ENCODE measurements at places on chromosomes 6 and 20.

DNA sequence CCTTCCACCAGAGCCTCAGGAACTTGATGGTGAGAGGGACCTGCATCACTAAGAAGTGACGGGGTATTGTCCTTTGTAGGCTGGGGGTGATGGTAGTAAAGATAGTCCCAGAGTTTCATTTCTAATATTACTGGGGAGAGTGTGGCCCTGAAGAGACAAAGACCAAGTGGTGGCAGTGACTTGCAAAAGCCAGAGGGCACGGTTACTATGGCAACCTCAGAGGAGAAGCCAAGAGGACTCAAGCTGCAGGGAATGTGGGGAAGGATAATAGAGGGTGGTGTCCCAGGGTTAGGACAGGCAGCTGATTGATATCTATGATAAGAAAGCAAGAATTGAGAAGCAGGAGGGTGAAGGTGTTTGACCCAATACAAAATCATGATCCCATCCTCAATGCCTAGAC is 42.5 kb downstream of the HLA-G start:
- no peak for DNase-seq

GRCh38 chr6:10030942-10031537 is 383.8 kb downstream of the TFAP2A start:
- no peak for DNase-seq

- DNase-seq = no peak
Observed at GRCh38 chr20:55271371-55271770, 733.9 kb downstream of the CBLN4 start.

DNA sequence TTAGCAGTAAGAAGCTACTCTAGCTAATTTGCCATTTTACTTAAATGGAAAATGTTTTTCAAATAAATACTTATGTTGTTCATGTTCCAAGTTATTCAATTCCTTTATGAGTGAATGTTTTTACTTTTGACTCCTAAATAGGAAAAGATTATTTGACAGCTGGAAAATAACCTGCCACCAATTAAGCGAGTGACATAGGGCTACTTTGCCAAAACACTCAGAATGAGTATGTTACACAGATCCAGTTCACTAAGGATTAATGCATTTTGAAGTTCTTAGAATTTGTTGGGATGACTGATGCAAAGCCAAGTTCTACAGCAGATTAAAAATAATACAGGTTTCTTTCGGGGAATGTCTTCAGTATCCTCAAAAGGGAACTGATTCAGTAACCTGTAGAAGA is 144.4 kb downstream of the ADGRG6 start:
- DNase-seq = no peak

DNA sequence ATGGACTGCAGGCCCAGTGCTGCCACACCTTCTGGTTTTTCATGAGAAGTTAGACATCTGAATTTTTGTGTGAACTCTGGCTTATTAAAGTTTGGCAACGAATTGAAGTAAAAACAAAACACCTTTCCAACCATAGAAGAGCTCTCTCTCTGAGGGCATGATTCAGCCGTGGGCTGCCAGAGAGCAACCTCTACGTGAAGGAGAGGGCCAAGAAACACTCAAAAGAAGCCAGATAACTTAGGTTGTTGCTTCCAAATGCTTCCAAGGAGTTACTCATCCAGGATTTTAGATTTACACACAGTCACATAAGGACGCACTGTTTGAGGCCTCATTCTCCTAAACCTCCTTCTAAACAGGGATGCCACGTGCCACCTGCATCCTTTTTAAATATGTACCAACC is 65.5 kb downstream of the NRN1 start:
- no peak for DNase-seq

- DNase-seq = no peak
Observed at GRCh38 chr6:154140743-154141142, 101.7 kb downstream of the OPRM1 start.

GRCh38 chr6:11388983-11389944 is 148.3 kb upstream of the TMEM170B start:
- no peak for DNase-seq

GRCh38 chr6:110944681-110945151 is 13.8 kb upstream of the GTF3C6 start:
- DNase-seq = peak; percentile 67

DNA sequence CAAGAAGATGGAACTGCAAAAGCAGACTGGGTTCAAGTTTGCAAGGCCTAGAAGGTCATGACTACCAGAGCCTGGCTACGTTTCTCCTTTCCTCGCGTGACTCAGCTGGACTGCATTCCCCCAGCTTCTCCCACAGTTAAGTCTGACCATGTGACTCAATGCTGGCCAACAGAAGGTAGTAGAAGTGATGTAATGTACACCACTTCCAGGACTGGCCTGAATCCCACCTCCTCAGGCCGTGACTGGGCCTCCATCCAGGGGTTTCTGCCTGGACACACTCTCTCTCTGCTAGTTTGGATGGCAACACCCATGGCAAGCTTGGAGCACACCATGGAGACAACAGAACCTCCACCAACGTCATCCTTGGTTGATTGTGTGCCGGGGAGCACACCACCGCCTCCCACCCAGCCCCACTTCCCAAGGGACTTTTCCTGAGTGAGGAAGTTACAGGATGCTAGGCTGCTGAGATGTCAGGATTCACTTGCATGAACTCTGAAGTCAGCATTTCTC is 112.0 kb upstream of the CDYL start:
- DNase-seq = no peak

- no peak for DNase-seq
Observed at GRCh38 chr6:143765422-143766184, 77.5 kb upstream of the LTV1 start.

DNA sequence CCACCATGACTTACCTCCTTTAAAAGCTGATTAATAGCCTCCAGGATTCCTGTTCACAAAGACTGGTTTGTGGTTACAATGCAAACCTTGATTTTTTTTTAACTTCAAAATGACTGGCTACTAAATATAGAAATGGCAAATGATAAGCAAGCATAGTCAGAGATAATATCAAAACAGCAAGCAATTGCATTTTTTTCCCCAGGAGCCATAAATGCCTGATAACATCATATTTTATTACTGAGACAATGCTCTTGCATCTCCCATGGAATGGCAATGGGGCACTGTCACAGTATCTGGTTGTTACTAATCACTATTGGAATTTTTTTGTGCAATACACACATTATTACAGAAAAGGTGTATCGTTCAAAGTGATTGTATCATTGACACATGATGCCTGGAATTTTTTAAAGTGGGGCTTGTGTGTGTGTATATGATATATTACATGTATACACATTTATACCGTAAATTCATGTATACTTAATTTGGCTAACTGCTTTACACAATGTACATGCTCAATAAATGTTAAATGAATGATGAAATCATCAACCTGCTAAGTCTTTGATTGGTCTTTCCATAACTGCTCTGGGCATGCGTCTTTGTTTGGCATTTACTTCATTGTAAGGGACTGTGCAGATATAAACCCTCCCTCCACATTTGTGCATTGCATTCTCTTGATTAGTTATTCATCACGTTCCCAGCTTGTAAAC is 980 bp upstream of the SALL4 start:
- DNase-seq = no peak

DNA sequence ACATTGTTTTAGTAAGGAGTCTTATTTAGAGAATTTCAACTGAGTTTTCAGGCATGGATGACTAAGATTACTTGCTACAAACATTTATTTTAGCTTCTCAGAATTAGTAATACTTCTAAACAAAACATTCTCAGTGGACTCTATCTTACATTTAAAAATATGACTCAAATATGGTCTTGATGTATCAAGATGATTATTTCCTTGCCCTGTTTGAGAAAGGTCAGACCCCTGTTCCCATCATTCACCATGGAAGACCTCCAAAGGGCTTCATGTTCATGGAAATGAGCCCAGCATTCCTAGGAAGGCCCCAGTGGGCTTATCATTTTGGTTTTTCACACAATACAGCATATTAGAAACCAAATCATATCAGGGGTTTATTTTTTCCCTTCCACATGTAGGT is 24.6 kb upstream of the TRPC4AP start:
- DNase-seq = no peak

DNA sequence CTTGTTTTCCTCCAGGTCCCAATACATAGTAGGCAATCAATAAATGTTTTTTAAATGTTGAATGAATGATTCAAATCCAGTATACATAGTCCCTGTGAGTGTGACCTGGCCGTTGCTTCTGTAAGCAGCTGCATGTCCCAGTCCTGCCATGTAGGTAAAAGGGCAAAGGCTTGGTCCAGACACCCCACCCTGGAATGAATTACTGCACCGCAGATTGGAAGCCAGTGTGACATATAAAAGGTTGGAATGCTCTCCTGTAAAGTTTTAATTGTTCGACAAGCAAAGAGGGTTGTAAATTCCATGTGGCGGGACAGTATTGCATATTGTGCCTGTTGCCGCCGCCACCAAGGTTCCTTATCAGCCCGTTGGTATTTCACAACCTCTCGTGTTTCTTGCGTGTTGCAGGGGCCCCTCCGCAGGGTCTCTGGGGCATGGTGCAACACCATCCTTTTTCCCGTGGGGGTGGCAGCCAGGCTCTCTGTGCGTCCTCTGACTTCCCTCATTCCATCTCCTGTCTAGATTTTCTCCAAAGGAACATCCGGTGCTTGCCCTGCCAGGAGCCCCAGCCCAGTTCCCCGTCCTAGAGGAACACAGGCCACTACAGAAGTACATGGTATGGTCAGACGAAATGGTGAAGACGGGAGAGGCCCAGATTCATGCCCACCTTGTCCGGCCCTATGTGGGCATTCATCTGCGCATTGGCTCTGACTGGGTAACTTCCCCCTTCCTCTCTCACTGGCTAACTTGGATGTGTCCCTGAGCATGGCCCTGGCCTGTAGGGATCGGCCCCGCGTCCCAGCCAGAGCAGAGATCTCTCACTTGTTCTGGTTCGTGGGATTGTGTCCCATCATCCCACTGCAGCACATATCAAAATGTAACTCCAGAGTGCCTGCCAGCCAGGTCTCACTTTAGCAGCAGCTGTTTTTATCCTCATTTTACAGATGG is 20.3 kb downstream of the POFUT1 start:
- DNase-seq = no peak

DNA sequence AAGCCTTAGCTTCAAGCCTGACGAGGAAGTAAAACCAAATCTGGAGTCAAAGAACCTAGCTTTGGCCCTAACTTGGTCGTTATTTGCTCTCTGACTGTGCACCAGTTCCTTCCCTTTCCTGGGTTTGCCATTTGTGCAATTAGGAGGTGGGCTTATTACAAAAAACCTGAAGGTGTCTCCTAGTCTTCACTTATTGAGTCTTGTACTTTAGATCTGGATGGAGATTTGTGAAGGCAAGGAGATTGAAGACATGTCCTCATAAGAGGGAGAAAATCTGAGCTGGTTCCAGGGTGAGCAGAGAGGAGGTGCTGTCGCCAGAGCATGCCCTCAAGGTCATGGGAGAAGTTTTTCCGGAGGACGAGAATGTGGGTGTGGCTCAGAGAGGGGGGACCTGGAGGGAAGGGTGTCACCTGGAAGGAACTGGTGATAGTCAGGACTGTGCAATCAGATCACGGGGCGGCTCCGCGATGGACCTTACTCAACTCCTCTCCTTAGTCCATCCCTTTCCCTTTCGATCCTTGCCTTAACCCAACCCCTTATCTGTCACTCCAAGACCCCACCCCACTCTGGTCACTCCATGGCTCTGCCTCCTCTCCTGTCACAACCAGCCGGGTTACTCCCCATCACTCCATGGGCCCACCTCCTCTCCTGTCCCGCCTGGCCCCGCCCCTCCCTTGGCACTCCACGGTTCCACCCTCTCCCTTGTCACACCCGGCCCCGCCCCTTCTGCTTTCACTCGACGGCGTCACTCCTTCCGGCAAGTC is 588 bp upstream of the ACSS2 start:
- DNase-seq = peak; percentile 100

GRCh38 chr20:23161968-23162696 is 76.0 kb upstream of the CD93 start:
- no peak for DNase-seq

GRCh38 chr6:122653094-122653493 is 42.9 kb downstream of the PKIB start:
- DNase-seq = no peak

DNA sequence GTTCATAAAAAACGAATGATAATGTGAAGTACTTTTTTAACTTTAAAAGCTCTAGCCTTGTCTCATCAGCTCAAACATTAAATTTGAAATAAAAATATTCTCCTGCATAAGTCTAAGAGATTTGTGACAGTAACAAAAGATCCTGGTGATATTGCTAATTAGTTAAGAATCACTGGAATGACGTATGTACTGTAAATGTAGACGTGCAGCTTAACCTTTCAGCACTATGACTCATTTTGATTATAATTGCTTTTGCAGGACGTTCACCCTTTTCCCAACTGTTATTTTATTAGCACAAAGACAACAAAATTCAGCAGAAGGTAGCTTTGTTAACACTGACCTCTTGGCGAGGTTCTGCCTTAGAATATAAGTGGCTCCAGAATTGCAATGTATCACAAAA is 68.6 kb downstream of the TENT5A start:
- no peak for DNase-seq

- no peak for DNase-seq
Observed at GRCh38 chr6:90338409-90338808, 41.8 kb upstream of the BACH2 start.

- DNase-seq = no peak
Observed at GRCh38 chr6:140153703-140154102, 779.3 kb upstream of the CITED2 start.

DNA sequence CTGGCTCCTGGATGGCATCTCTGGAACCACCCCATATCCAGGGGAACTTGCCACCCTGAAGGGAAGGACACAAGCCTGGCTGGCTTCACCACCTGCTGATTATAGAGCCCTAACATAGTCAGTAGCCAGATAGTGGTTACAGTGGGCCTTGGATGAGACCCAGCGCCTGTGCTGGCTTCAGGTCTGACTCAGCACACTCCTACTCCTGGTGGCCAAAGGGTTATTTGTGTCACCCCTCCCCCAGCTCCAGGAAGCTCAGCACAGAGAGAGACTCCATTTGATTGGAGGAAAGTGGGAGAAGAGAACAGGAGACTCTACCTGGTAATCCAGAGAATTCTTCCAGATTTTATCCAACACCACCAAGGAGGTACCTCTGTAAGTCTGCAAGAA is 12.8 kb downstream of the SNX14 start:
- no peak for DNase-seq

GRCh38 chr6:165245701-165246100 is 63.7 kb downstream of the C6orf118 start:
- DNase-seq = no peak

- DNase-seq = no peak
Observed at GRCh38 chr20:24462460-24463010, 6.9 kb upstream of the SYNDIG1 start.

- DNase-seq = no peak
Observed at GRCh38 chr20:41100001-41100480, 37.3 kb upstream of the PLCG1 start.

- peak; percentile 40 for DNase-seq
Observed at GRCh38 chr20:43667341-43668132, 623 bp downstream of the MYBL2 start.

DNA sequence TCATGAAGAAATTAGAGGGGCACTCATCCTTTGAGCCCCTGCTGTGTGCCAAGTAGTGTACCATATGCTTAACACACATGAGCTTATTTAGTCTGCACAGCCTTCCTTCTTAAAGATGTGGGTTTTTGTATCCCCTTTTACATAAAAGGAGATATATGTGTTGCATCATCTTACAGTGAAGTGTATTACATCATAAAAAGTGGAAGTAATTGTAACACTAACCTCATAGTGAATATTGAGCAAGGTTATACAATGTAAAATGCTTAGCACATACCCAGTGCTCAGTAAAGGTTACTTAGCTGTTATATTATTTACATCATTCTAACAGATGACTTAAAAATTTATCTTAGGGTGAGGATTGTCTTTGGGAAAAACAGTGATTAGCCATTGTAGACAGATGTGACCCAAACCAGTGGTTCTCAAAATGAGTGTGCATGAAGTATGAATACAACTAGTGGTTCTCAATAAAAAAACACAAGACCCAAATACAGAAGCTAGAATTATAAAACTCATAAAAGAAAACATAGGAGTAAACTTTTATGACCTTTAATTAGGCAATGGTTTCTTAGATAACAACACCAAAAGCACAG is 3.8 kb upstream of the PIGU start:
- DNase-seq = no peak

All from activated naive CD4-positive, alpha-beta T cell treated with anti-CD3 and anti-CD28 coated beads for 36 hours (primary cell).